Cerebellum (tissue), 4 donors: ENCODE measurements at places on chromosomes 7 and 10. TPM values are rescaled to one million over a fixed set of nuclear protein-coding genes. Genes with fewer than 3 reads are reported as not detected.

Gene STEAP4
- total RNA-seq: 0.27 TPM

Gene FAM13C
- total RNA-seq: 66.1 TPM

Gene INA
- total RNA-seq: 160 TPM

Gene CYP26A1
- 4.7 TPM for total RNA-seq

Gene ANKRD16
- total RNA-seq: 15.9 TPM

Gene TMEM225B
- 0.27 TPM for total RNA-seq

Gene BMPER
- 3.8 TPM for total RNA-seq

Gene ASB10
- total RNA-seq: not detected

Gene CALY
- 6.6 TPM for total RNA-seq

Gene OR13A1
- 0.45 TPM for total RNA-seq

Gene FXYD4
- total RNA-seq: not detected

Gene DMBT1
- 0.36 TPM for total RNA-seq

Gene MCM10
- 6.4 TPM for total RNA-seq

Gene KIAA1549
- total RNA-seq: 29.0 TPM

Gene POLR3A
- total RNA-seq: 25.6 TPM

Gene GPR85
- total RNA-seq: 58.8 TPM

Gene IGF2BP3
- 52.7 TPM for total RNA-seq

Gene WNT2
- 0.18 TPM for total RNA-seq

Gene CCDC71L
- total RNA-seq: 23.9 TPM

- DNase-seq: no peak
Observed at GRCh38 chr10:80414142-80414895, 6.0 kb downstream of the PRXL2A start.

DNA sequence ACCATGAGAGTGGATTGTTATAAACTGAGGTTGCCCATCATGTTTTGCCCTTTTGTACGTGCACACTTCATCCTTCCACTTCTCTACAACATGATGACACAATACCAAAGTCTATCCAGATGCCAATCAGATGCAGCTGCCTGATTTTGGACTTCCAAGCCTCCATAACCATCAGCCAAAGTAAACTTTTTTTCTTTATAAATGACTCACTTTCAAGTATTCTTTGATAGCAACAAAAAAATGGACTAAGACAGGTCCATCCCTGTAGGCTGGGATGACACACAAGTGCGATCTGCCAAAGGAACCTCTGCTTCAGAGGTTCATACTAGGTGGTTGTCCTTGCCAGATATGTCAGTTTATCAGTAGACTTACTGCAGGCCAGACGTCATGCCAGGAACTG is 320.2 kb upstream of the FZD1 start:
- DNase-seq: no peak

DNA sequence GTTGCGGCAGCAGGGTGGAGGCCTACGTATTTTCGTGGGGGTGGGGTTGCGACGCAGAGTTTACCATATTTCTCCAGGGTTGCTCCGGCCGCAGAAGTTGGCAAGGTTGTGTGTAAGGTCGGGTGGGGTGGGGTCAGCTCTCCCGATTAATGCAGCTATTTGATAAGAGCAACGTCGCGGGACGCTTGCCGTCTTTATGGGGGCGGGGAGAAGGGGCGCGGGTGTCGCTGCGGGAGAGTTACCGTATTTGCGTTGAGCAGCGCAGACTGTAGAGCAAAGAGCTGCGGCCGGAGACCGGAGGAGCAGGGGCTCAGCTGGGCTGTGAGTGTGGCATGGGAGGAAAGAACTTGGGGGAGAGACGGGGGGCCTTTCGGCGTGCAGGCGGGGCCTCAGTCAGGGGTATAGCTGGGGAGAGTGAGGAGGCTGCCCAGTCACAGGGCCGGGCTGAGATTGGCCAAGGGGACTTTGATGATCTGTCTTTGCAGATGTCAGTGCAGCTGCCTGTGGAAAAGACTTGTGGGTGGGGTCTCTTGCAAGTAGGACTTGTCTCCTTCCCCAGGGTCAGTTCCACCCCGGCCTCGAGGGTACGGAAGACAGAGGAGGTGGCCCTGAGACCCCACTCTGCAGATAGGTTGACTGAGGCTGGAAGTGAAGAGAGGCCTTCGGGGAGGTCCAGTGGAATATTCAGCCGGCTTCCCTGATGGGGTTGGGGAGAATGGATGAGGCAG is 26.6 kb downstream of the ZNF775 start:
- peak; percentile 38 for DNase-seq

DNA sequence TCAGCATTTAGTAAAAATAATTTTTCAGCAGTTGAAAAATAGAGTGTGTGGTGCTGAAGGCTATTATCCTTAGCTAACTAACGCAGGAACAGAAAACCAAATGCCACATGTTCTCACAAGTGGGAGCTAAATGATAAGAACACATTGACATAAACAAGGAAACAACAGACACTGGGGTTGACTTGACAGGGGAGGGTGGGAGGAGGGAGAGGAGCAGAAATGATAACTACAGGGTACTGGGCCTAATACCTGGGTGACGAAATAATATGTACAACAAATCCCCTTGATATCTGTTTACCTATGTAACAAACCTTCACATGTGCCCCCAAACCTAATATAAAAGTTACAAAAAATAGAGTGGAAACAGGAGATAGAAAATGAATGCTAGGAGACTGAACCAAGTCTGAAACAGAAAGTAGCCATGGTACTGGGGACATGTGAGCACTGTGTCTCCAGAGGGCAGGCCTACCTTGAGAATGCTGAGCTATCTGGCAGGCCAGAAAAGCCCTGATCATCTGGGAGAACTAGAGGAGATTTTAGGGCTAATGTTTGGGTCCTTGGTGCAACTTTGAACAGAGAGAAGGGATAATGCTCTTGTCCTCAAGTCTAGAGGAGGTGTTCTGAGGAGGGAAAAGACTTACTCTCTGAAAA is 4.7 kb upstream of the EFCAB10 start:
- DNase-seq: no peak

DNA sequence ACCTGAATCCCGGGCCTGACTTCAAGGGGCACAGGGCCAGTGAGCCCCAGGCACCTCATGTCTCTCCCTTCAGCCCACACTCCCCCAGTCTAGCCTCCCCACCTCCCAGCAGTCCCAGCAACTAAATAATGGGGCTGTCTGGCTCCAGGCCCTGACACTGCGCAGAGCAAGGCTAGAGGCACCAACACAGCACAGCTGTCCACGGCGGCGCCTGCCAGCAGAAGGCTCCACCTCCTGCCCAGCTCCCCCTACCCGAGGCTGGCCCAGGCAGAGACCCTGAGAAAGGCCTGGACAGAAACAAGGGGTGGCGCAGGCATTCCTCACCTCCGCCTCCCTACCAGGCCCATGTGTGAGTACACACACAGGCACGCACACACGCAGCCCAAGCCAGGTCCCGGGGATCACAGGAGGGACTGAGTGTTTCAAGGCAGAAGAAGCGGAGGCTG is 6.1 kb downstream of the KCNH2 start:
- DNase-seq: no peak

GRCh38 chr10:14873090-14873760 is 5.4 kb upstream of the SUV39H2 start:
- no peak for DNase-seq

DNA sequence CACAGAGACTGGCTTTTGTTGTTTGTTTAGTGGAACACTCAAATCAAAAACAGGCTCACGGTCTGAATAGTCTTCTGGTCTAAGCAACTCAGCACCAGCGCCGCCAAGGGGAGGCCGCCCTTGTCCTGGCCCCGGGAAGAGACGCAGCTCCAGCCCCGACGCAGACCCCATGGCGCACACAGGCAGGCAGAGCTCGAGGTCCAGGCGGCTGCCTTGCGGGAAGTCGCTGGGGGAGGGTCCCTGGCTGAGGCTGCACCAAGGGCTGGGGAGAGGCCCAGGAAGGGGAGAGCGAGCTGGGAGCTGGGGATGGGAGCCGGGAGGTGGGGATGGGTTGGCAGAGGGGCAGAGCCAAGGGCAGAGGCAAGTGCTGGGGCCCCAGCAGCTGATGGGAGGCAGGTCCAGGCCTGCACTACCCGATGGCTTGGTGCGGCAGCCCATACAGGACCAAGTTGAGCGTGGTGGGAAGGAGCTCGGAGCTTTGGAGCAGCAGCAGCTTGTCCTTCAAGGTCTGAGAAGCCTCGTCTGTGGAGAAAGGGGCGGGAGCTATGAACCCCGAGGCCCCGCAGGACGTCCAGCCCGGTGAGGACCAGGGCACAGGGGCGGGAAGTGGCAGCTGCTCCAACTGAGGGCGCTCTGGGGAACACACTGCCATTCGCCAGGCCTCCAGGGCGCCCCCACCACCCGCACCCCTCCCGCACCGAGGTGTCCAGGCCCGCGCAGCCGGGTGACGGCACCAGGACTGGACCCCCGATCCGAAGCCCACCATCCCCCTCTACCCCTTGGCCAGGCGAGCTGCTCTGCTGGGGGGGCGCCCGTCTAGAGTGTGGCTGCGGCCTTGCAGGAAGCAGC is 22.7 kb upstream of the NKX6-2 start:
- DNase-seq: no peak

GRCh38 chr7:130441408-130441869 is 623 bp upstream of the CEP41 start:
- peak; percentile 88 for DNase-seq

DNA sequence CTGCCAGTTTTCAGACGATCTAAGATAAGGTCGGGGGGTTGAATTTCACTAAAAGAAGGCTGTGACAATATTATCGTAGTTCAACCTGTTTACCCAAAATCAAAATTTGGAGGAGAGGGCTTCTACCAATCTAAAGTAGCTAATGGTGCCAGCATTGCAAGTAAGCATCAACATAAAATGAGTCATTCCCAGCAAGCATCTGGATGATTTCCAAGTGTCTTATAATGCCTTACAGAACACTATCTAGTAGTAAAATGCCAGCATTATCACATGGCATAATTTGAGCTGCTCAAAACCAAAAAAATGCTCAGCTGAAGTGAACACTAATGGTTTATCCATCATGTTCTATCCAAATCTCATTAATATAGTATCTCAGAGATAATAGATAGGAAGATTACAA is 1193.9 kb downstream of the DNAJB9 start:
- DNase-seq: no peak

DNA sequence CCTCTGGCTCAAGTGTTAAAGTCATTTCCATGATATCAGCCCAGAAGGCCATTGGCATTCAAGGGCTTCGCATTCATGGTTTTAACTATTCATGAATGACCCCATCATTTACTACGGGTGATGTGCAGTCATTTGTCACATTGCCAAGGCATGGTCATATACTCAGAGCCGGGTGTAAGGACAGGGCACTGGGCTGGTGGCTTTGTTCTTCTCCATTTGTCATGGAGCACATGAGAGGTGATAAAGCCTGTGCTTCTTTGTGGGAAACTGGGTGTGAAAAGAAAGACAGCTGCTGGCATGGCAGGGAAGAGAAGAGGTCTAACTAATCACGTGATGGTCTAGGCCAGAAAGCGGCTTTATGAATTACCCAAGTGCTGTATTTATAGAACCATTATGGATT is 132.2 kb upstream of the PLXNA4 start:
- DNase-seq: no peak

- no peak for DNase-seq
Observed at GRCh38 chr10:90337316-90337715, 520.5 kb downstream of the HTR7 start.

DNA sequence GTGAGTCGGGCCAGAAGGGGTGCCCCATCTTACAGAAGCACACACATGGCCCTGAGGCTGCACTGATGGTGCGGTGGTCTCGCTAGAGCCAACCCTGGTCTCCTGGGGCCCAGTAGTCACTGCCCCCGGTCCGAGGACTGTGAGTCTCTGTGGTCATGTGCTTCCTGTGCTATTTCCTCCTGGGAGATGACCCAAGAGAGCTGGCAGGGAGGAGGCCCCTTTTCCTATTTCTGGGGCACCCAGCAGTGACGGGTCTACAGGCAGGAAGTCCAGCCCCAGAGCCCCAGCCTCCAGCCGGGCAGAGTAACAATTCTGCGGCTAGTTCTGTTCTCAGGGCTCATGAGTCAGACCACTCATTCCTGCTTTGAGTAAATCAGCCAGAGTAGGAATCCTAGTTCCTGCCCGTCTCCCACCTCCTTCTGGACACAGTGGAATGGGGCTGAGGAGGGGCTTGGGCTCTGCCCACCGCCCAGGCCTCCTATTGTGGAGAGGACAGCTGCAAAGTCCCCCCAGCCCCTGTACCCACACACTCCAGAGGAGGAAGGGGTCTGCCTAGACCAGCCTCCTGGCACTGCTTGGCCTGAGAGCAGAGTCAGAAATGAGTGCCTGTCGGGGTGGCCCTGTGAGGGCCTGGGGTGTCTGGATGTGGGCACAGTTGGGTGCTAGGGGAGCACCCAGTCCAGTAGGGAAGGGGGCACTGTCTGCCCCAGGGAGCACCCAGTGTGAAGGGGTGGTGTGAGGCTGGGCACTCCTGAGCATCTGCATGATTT is 80.5 kb upstream of the PPIF start:
- no peak for DNase-seq

GRCh38 chr10:89547853-89548513 is 12.6 kb upstream of the SLC16A12 start:
- DNase-seq: no peak

- DNase-seq: peak; percentile 42
Observed at GRCh38 chr10:98338318-98338717, 70.3 kb upstream of the LOXL4 start.

- no peak for DNase-seq
Observed at GRCh38 chr7:19715499-19715898, 6.7 kb upstream of the POLR1F start.

- DNase-seq: peak; percentile 75
Observed at GRCh38 chr7:72309476-72309875, 102.7 kb downstream of the CALN1 start.

- no peak for DNase-seq
Observed at GRCh38 chr10:79202188-79203013, 133.6 kb downstream of the ZMIZ1 start.

DNA sequence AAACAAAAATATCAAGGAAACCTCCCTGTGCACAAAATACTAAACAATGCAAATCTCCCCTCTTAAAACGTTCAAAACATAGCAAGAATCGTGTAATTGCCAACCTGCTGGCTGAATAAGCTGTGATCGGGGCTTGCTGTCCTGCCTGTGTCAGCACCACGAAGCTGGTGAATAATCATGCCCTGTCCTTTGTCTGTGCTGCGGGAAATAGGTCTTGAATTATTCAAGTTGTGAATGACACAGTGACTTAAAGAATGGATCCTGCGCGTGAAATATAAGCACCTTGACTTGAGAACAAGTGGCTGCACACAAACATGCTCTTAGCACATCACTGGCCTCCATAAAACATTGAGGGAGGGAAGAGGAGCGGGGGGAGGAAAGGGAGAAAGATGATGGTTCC is 130.2 kb downstream of the OAT start:
- DNase-seq: no peak

DNA sequence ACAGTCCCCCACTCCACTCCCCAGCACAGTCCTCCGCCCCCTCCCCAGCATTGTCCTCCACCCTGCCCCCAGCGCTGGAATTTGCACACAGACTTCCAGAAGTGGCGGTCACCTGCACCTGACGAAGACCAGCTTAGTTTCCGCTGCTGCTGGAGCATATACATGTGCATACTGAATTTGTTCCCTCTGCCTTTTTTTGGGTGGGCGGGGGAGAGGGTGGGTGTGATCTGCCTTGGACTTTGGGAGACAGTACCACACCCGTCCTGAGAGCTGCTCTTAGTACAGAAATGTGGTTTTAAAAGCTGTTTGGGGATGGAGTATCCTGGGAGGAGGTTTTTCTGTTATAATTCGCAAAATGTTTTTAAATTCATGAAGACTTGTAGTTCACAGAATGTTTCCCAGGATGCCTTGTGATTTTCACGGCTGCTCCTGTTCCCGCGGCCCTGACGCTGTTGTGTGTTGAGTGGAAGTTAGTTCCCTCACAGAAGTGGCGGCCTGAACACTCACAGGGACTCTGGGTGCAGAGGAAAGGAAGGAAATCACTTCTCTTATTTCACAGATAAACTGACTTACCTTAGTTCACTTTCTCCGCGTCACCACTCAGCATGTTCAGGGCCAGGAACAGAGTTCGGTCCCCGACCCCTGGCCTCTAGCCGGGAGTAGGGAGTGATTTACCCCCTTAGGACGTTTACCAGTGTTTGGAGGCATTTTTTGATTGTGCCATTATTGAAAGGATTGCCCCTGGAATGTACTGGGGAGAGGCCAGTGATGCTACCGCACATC is 18.6 kb downstream of the PFKP start:
- DNase-seq: no peak
